ENCODE measurements at places on chromosomes 12 and 14.
A peak's percentile ranks its signal among the peaks of the same experiment; 100 is the strongest.

GRCh38 chr14:56244138-56244789 is 126.1 kb downstream of the PELI2 start:
- no peak for DNase-seq

GRCh38 chr14:80787876-80788275 is 153.7 kb downstream of the CEP128 start:
- no peak for DNase-seq

- no peak for DNase-seq
Measured at GRCh38 chr14:60863249-60863648, 117.6 kb downstream of the TRMT5 start.

GRCh38 chr12:54159140-54159539 is 29.6 kb downstream of the SMUG1 start:
- peak; percentile 27 for DNase-seq

DNA sequence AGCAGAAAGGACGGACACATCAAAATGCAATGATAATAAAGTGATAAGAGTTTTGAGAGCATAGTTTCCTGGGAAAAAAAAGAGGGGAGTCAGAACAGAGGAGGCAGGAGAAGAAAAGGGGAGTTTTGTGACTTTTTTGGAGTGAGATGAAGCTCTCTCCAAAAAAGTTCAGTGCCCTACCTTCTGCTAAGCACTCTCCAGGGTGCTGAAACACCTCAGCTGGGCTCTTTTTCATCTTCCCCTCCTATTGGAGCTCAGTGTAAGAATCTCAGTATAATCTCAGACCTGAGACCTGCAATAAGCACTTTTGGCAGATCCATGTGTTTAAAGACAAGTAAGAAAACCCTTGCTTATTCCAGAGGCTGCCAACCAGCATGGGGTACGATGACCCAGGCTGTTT is 58.9 kb upstream of the SRRM4 start:
- no peak for DNase-seq

DNA sequence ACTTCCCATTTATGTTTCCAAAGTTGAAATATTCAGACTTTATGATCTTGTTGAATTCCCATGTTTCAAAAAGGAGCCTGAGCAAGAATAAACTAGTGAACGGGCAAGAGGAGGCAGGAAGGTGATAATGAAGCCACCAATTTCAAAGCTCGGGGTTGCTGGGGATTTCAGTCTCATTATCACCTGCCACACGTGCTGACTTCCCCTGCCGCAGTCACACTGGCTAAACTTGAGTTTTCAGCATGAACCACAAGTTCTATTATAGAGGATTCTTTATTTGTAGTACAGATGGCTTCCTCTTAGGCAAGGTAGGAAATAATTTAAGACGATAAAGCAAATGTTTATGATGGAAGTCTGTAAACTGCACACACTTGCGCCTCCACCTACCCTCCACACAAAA is 18.1 kb upstream of the DIABLO start:
- DNase-seq: peak; percentile 44

- DNase-seq: peak; percentile 40
Measured at GRCh38 chr12:121748571-121749265, 36.2 kb downstream of the TMEM120B start.

GRCh38 chr12:45914090-45914489 is 76.3 kb downstream of the SCAF11 start:
- DNase-seq: no peak

- DNase-seq: no peak
Measured at GRCh38 chr12:71721783-71722505, 32.7 kb upstream of the RAB21 start.

GRCh38 chr12:26610774-26611173 is 222.2 kb downstream of the ITPR2 start:
- no peak for DNase-seq

- DNase-seq: no peak
Measured at GRCh38 chr14:73667854-73668253, 23.1 kb downstream of the DNAL1 start.

DNA sequence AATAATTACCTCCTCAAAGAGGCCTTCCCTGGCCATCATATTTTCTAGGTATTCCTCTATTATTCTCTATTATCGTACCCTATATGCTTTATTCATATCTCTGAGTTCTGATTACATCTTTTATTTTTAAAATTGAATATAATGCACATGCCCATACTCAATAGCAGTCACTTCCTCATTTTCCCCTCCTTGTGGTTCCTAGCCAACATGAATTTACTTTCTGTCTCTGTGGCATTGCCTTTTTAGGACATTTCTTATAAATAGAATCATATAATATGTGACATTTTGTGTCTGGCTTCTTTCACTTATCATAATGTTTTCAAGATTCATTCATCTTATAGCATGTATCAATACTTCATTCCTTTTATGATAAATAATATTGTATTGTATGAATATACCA is 74.4 kb upstream of the TRHDE start:
- no peak for DNase-seq

GRCh38 chr14:50400461-50400860 is 3.8 kb upstream of the CDKL1 start:
- DNase-seq: no peak

DNA sequence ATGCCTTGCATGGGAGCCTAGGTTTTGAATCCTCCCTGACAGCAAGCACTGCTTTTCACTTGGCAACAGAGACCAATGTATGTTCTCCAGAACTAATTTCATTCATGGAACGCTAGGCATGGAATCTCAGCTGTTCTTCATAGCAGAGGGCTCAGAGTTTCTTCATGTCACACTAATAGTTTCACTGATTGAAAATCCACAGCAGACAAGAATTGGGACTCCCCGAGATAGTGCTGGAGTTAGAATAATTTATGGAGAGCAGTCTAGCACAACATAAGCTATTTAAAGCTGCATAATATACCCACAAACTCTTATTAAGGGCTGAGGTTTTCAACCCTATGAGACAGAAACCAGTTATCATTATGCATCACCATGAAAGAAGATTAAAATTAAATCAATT is 342.5 kb downstream of the TMEM132D start:
- no peak for DNase-seq

- DNase-seq: no peak
Measured at GRCh38 chr12:45406988-45407850, 191.3 kb downstream of the ANO6 start.

DNA sequence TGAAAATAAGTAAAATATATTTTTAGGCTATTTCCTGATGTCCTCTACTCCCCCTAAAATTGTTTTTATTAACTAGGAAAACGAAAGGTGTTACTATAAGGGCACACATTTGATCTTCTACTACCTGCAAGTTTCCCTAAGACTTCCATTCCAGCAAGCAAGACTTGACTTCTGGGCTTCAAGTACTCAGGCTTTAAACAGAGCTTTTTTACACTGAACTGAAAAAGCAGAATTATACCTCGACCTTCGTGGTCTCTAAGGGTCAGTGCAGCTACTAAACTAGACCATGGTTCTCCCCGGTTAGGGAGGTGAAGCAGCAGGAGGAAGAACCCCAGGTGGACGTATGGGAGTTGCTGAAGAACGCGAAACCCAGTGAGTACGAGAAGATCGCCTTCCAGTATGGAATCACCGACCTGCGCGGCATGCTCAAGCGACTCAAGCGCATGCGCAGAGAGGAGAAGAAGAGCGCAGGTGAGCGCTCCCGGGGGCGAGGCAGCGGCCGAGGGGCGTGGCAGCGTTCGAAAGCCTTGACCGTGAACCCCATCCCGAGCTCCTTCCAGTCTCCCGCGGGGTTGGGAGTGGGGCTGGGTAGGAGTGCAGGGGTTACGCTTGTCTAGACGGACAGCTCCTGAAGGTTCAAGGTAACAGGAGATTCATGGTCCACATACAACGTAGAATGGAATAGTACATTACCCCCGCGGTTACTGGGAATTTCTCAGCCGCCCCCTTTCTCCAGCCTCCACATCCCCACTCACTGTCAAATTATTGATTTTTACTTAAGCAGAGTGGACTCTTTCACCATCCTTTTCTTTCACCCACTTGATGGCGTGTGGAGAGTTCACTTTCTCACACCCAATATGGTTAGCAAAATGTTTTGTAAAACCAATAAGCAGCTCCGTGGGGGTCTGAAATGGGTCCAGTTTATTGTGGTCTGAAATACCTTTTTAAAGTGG is 47.6 kb downstream of the MYBPC1 start:
- no peak for DNase-seq

DNA sequence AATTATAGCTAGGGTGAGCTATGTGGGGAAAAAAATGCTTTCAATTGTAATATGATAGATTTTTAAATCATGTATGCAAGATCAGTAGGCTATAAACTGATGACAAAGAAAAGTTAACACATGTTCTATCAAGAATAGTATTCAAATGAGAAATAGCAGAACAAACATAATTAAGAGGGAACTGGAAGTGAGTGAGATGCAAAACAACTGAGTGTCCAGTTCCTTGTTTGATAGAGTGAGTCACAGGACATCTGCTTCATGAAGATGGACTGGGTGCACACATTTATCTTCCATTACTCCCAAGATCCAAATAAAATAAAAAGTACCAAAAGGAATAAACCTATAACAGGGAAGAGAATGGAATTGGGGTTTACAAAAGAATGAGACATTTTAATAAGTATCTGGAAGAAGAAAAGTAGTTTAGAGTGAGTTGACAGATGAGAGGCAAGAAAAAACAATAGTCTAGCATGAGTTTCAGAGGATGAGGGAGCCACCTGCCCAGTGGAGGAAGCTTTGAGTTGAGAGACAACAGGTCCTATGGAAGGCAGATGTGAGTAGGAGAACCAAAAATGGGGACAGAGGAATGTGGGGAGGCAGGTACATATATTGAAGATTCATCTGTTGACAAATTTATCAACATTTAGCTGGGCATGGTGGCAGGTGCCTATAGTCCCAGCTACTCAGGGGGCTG is 178.1 kb upstream of the ARHGAP5 start:
- DNase-seq: no peak

DNA sequence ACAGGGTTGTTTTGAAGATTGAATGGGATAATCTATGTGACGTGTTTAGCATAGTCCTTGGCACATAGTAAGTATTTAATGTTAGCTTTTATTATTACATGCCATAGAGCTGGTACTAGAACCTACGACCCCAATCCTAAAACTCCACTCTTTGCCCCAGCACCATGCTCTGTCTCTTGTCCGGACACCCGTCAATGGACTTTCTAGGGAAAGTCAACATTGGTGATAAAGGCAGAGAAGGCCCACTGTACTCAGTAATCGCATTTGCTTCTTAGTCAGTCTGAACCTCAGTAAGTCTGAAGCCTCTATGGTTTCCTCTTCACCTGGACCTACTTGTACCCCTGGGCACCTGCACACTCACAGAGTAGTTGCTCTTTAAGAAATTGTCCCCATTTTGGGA is 153.1 kb upstream of the PRMT8 start:
- DNase-seq: no peak

DNA sequence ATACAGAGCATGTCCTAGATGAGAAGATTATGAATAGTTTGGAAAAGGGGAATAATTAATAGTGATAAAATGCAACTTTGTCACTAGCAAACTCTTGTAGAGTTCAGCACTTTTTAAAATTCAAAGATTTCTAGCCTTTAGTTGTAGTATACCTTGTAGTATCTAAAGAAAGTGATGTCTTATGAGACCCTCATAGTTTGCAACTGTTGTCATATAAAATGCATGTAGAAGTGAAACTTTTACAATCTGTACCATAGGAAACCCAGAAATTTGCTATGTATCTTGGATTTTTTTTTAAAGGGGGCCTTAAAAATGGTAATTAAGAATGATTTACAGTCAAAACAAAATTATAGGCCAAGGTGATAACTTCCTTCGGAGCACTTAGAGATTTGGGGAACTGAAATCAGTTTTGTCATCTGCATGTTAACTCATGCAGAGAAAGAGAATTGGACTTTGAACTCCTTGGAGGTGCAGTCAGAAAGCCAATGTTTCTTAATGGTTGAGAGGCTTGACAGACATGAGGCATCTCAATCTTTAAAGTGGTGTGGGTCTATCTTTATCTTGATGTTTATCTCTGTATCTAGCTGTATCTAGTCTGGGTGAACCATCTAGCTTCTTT is 1.3 kb downstream of the LRRK2 start:
- DNase-seq: no peak

- no peak for DNase-seq
Measured at GRCh38 chr12:6772726-6773589, 638 bp downstream of the LAG3 start.

DNA sequence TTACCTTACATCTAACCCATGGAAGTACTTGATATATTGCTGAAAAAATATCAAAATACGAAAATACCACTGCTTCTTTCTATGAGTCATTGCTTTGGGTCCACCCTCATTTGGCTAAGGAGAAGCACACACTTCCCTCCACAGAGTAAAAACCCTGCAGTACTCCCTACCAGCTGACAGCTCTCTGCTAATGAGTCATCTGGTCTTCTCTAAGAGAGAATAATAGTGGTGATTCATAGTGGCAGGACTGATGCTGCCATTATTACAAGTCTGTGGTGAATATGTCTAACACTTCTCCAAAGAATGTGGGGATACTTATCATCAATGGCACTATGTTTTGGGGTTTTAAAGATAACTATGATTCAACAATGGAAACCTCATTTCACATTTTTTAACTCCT is 90.7 kb downstream of the PPFIA2 start:
- DNase-seq: peak; percentile 34

GRCh38 chr12:117322428-117322827 is 39.0 kb downstream of the NOS1 start:
- no peak for DNase-seq

DNA sequence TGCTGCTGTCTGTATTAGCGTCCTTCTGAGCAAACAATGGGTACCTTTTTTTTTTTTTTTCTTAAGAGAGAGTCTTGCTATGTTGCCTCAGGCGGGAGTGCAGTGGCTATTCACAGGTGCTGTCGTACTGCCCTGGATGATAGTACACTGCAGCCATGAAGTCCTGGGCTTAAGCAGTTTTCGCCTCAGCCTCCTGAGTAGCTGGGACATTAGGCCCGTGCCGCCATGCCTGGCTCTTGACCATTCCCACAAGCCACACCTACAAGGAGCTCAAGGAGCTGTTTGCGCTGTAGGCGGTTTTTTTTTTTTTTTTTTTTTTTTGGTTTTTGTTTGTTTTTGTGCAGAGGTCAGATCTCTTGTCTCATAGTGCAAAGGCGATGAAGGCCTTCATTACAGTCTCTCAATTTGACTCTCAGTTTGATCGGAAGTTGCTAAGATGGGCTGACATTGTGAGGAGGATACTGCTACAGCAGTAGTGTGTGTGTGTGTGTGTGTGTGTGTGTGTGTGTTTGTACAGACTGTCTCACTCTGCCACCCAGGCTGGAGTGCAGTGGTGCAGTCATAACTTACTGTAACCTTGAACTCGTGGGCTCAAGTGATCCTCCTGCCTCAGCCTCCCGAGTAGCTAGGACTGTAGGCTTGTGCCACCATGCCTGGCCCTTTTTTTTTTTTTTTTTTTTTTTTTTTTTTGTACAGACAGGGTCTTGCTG is 34.2 kb downstream of the TRAF3 start:
- no peak for DNase-seq

- DNase-seq: no peak
Measured at GRCh38 chr14:63960926-63961567, 108.2 kb downstream of the SYNE2 start.

DNA sequence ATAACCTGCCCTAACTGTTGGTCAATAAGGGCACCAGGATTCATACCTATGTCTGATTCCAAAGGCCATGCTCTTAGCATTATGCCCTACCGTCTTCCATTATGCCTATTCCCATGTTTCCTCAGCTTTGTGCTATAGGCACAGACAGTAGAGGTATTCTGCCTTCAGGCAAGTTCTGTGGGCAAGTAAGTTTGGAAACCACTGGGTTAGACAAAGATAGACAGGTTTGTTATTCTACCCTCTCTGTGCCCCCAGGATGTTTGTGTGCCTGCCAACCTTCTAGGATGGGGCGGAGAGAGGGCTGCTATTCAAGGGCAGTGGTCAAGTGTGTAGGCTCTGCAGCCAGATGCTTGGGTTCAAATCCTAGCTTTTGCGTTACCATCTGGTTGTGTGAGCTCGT is 4.6 kb downstream of the RAPGEF3 start:
- DNase-seq: no peak

Data from activated naive CD4-positive, alpha-beta T cell treated with anti-CD3 and anti-CD28 coated beads for 36 hours (primary cell).